ENCODE measurements at places on chromosomes 5 and 9. TPM values are rescaled to one million over a fixed set of nuclear protein-coding genes. Genes with fewer than 3 reads are reported as not detected.

DNA sequence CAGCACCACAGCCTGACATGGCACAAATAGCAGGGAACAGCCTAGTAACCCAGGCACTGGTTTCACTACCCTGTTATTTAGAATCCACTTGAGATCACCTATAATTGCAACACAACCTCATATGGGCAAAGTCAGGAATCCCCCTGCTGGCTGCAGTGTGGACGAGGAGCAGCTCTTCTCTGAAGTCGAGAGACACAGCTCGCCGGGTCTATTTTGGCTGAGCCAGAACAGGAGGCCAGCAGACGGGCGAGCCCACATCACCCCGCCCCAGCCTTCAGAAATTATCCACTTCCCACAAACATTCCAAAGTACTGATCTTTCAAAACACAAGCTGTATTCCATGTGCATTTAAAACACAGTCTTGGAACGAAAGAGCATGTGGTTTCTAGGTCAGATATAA is 179.0 kb downstream of the ROR2 start:
- DNase-seq = no peak

DNA sequence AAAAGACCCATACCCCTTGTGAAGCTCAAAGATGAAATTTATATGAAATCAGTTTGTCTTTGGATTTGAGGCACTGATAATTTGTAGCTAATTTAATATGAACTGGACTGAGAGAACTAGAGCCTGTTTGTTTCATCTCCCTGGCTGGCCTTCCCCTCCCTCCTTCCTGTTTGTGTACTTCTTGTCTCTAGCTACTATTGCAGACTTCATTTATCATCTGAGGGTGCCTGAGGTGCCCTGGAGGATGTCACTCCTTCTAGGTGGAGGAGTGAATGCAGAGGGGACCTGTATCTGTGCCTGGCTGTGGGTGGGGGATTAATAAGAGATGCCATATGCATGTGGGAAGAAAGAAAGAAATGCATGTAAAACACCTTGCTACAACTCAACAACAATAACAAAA is 22.2 kb upstream of the GNPDA1 start:
- no peak for DNase-seq

DNA sequence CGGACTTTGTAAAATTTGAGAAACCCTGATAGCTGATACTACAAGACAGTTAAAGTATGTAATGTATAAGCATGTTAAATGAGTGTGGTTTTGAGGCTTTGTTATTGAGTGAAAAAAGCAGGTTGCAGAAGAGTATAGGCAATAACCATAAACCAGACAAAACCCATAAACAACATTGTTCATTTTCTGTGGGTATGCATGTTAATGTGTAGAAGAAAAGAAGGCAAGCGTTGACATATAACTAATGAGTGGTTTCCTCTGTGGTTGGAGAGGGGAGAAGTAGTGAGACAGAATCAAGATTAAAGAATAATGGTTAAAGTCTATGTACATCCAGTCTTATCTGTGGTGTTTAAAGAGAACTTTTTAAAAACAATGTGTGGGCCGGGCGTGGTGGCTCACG is 26.2 kb downstream of the RAD23B start:
- DNase-seq = no peak

The ZNF883 gene
- 28.1 TPM for total RNA-seq

The OTULINL gene
- 18.8 TPM for total RNA-seq

DNA sequence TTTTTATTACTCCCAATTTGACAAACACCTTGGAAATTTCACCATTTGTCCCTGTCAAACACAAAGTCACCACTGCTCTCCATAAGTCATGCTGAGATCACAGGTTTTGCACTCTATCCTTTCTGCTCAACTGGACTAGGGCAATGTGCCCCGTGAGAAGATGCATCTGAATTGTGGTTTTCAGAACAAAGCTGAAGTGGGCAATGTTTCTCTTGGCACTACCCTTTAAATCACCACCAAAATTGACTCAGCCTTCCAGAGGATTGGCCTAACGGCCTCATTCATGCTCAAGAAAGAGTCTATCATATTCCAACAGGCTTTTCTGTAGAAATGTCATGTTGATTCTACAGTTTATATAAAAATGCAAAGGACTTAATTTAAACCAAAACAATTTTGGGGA is 81.0 kb upstream of the TRIO start:
- no peak for DNase-seq

DNA sequence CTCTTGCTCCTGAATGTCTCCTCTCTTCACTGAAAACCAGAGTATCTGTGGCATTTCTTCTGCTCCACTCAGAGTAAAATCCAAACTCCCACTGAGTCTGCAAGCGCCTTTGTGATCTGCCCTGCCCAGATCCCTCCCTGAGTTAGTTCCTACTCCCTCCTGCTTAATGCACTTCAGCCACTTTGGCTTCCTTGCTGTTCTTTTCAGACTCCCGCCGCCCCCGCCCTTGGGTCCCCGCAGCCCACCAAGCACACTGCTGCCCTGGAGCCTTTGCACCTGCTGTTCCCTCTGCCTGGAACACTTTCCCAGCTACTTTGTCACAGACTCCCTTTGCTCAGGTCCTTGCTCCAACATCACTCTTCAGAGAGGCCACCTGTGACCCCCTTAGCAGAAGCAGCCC is 127.2 kb upstream of the SLC25A48 start:
- DNase-seq = no peak

DNA sequence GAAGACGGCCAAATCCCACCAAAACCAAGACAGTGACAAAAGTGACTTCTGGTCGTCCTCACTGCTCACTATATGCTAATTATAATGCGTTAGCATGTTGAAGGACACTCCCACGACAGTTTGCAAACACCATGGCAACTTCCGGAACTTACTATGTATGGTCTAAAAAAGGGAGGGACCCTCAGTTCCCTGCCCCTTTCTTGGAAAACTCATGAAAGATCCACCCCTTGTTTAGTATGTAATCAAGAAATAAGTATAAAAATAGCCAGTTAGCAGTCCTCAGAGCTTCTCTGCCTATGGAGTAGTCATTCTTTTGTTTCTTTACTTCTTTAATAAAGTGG is 9.5 kb downstream of the FCN2 start:
- DNase-seq = no peak

The CCDC192 gene
- total RNA-seq = not detected

DNA sequence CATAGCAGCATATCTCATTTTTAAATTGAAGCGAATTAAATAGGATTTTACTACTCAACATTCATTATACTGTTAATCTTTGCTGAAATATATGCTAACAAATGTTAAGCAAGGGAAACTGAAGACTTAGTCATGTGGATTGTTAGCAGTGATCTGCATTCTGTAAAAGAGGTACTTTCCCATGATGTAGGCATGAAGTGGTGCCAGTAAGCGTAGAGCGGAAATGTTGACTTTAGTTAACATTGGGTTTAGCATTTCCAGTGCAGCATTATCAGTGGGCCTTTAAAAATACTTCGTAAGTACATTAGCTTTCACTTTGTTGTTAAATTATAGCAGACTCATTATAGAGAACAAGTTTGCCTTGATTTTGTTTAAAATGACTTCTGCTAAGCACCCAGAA is 130.3 kb downstream of the CDC42SE2 start:
- DNase-seq = no peak

DNA sequence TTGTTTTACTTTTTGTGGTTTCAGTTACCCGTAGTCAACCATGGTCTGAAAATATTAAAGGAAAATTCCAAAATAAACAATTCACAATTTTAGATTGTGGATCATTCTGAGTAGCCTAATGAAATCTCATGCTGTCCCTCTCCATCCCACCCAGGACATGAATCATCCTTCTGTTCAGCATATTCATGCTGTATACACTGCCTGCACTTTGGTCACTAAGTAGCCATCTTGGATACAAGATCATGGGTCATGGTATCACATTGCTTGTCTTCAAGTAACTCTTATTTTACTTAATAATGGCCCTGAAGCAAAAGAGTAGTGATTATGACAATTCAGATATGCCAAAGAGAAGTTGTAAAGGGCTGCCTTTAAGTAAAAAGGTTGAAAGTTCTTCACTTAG is 536.5 kb upstream of the ACO1 start:
- no peak for DNase-seq

- DNase-seq = no peak
Measured at GRCh38 chr5:77761606-77762005, 14.5 kb downstream of the TBCA start.

DNA sequence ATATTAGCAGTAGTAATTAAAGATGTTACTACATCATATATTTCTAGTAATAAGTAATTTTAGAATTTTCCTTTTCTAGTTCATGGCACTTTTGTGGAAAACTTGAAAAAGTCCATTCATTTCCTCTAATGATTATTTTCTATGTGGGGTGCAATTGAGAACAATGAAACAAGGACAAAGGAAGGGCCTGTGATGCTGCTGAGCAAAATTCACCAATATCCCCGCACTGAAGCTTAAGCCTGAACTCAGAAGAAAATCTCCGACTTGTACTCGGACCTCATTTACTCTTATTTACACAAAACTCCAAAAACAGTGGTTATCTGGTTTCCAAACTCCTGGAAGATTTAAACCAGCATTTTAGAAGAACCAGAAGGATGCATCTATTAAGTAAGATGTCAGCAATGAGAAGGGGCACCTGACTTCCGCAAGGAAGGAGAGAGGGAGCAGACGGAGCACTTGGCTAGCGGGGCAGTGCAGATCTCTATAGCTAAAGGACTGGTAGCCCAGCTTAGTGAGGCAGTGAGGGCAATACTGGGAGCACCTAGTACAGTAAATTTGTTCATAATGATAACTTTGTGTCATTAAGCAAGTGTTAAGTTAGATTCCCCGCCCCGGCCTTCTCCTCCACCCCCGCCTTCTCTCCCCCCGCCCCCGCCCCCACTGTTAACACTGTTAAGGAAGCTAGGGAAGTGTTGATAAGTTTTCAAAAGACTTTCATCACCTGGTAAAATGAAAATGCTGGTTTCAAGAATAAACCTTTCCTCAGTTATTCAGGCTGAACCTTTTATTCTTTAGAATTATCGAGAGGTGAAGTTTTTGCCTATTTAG is 123.3 kb downstream of the ZSWIM6 start:
- DNase-seq = no peak

DNA sequence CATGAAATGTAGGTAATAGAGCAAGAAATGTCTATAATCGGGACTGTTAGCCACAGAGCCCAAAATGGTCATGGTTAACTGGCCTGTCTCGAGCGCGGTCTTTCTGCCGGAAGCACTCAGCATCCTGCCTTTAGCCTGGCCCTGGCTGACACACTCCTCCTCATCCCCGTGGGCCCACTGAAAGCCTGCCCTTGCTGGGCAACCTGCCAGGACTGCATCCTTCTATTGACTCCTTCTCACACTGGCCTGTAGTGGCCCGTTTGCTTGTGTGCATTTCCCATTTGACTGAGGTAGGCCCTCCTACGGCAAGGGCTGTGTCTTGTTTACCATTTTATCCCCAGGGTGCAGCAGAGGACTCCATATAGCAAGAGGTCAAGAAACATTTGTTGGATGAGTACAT is 215.7 kb downstream of the ATPSCKMT start:
- DNase-seq = no peak

DNA sequence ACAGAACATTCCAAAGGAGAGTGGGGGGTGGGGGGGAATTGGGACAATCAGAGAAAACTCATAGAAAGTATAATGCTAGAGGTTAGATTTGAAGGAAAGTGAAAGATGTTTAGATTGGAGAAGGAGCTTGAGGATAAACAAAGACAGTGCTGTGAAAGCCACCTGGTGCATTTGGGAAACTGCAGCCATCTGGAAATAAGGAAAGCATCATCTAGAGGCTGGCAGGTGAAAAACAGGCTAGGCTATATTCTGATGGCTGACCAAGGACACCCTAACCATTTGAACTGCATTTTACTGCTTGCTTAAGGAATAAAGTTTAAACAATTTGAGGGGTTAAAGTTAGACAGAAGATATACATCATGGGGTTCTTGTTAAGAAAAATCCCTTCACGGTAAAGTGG is 296.4 kb downstream of the CETN3 start:
- no peak for DNase-seq

GRCh38 chr5:168426007-168426863 is 60.0 kb upstream of the RARS1 start:
- no peak for DNase-seq

DNA sequence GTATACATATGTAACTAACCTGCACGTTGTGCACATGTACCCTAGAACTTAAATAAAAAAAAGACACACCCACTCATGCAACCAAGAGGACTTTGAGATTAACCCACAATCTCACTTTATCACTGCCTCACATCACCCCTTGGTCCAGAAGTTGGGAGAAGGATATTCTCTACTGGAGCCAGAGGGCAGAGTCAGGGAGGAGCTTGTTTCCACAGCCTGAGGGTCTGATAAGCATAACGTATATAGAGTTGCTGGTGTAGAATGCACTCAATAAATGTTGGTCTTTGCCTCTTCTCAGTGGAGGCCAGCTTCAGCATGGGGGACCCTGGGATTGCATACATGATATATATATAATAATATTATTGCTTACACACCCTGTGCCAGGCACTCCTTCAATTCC is 10.1 kb downstream of the KCNV2 start:
- no peak for DNase-seq

DNA sequence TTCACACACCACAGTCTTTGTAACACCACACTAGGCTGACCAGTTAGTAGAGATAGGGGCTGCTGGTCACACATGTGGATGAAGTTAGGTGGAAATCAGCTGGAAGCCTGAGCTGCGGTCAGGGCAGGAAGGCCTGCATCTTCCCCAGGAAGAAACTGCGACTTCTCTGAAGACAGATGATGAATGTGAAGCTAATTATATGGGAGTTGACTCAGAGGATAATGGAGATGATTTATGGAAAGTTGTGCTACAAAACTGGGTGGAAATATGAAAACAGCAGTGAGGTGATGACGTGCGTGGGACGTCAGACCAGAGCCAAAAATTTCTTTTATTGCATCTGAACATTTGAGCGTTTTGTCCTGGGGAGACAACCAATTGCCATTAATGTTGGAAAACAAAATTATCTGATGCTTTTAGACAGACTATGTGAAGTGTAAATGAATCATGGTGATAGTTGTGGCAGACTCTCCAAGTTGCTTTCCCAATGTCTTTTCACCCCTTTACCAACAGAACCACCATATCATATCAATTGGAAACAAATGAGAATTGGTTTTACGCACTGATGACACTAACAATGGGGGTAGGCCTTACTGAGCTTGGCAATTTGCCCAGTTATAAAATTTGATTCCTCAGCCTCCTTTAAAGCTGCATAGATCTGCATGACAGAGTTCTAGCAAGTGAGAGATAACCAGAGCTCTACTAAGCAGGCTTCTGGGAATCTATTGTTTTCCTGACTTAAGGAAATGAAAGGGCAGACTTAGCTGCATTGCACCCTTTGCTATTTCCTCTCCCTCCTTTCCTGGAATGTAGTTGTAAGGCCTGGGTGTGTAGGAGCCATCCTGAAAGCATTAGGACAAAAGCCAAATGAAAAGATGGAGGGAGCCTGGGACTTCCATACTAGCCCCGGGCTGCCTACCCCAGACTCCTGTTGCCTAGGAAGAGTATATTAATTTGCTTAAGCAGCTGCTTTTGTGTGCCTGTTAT is 84.0 kb downstream of the RAB3C start:
- DNase-seq = no peak

DNA sequence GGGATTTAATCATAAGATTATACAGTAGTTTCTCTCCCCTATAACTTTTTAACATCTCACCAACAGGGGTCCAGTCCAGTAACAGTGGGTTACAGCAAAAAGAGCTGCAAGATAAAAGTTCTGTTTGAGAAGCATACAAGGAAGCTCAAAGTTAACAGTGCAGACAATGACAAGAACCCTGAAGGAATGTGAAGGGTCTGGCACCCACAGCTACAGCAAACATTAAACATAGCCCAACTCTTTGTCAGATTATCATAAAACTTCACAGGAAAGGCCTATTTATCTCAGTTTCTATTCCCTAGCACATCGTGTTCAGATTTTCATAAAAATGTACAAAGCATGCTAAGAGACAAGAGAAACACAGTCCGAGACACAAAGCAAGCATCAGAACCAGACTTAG is 309.4 kb downstream of the DIRAS2 start:
- DNase-seq = no peak

GRCh38 chr5:1055896-1056610 is 47.5 kb downstream of the NKD2 start:
- no peak for DNase-seq
